ENCODE measurements at places on chromosomes 2 and 18.

- no peak for DNase-seq
Observed at GRCh38 chr2:168796583-168797285, 5.7 kb upstream of the NOSTRIN start.

DNA sequence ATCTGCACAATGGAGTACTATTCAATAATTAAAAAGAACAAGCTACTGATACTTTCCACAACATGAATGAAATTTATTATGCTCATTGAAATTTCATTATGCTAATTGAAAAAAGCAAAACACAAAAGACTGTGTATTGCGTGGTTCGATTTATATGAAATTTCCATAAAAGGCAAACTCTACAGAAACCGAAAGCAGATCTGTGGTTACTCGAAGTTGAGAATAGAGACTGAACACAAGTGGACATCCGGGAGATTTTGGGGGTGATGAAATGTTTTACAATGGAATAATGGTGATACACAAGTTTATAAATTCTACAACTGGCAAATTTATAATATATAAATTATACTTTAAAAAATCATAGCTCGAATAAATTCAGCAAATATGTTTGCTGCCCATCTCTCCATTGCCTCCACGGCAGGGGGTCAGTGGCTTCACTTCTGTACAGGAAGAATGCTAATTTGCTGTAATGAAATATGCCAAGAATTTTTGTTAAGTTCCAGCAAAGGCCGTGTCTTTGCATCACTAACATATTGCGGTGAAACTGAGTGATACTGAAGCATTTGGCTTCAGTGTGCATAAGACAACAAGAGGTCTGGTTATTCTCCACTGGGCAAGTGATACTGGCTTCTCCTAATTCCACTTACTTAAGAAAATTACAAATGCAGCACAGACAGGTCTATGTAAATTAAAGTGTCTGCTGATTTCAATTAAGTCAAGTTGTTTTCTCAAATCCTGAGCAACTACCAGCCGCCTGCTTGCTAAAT lies 96.7 kb downstream of the TMEM163 start:
- no peak for DNase-seq

DNA sequence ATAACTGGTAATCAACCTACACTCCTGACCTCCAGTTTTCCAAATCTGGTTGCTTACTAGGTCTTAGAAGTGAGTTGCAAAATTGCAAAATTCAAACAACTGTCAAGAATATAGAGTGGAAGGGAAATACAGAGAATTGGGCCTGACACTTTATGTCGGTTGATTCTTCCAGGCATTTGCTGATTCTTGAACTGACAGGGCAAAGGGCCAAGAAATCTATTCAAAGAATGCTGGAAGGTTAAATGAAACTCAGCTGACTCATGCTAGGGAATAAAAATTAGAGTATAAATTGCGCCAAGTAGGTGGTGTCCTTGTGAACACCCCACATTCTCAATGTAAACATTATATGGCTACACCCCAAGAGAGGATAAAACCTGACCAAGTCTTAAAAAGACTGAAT lies 21.5 kb upstream of the ZSCAN30 start:
- no peak for DNase-seq

GRCh38 chr18:11146947-11147345 lies 2.4 kb downstream of the PIEZO2 start:
- DNase-seq: no peak

DNA sequence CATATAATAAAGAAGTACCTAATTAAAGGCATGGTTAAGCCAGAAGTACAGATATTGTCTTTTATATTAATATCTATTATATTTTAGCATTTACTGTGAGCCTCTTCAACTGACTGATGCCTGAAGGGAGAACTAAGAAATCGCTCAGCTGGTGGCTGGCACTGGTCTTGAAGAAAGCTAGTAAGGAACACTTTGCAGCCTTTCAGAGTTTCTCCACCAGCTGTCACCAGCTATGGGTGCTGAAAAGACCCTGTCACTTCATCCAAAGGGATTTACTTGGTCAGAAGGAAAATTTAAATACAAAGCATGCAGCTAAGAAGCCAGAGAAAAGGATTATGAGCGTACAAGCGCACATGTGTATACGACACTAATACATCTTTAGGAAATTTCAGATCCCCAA lies 525.9 kb downstream of the TMEM182 start:
- no peak for DNase-seq

- no peak for DNase-seq
Observed at GRCh38 chr2:223692191-223692947, 90.2 kb upstream of the SCG2 start.

Measured in CD4-positive, alpha-beta T cell treated with Interleukin-6 at 100 ng/mL for 8 hours (primary cell).